ENCODE measurements at places on chromosomes 7 and 10.

DNA sequence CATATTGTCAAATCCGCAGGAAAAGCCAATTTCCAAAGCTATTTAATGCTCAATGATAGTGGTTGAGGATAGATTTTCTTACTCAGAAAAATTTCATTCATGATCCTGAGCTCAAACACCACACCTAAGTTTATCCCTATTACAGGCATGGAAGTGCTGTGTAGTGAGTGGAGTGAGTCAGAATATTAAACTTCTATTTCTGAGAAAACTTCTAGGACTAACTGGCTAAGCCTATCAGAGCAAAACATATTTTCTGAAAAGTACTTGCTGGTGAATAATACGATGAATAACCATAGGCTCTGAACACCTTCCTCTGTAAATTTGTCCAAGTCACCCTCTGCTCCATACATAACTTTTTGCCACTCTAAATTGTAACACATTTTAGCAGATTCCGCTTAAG lies 221.5 kb downstream of the SUGCT start:
- no peak for DNase-seq

GRCh38 chr7:5546626-5547025 lies 123.0 kb upstream of the TNRC18 start:
- no peak for DNase-seq

GRCh38 chr7:16801111-16801542 lies 3.7 kb downstream of the AGR2 start:
- DNase-seq: peak; percentile 71

GRCh38 chr7:101971457-101971856 lies 154.0 kb downstream of the CUX1 start:
- no peak for DNase-seq

DNA sequence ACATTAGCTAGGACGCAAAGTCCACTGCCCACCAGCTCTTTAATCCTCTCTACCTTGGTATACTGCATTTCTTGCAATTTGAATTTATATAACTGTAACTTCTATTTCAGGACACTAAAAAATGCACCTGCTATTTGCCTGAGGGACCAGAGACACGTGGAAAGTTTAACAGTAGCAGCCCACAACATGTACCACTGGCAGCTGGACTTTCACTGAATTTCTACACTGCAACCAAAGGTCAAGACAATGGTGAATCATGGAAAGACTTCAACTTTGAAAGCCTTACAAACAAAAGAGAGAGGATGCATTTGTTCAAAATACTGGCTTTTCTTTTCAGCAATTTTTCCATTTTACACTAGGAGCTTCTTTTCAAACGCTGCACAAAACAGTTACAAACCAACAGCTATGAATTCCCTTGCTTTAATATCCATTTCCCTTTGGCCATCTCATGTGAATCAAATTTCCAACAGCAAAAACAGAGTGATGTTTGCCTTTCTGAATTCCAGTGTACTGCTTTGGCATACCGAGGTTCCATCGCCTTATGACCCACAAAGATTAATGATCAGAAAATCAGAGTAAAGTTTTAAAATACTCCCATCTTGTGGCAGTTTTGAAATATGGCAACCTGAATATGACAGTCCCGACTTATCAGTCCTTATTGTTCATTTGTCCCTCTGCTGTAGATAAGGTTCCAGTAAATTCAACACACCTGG lies 29.9 kb upstream of the HNRNPH3 start:
- peak; percentile 67 for DNase-seq

GRCh38 chr7:96976106-96976505 lies 29.2 kb upstream of the DLX6 start:
- DNase-seq: no peak

All from common myeloid progenitor, CD34-positive (primary cell).